ENCODE measurements at places on chromosomes 12 and 14. TPM values are rescaled to one million over a fixed set of nuclear protein-coding genes. Genes with fewer than 3 reads are reported as not detected.

KRT83 gene
- total RNA-seq: 1.4 TPM

GRCh38 chr14:64549791-64550620, at the start of gene PPP1R36:
Gene PPP1R36 (plus strand): TSS chr14:64549961. CDS start chr14:64549998, 37 bp downstream.
- peak; percentile 30 for DNase-seq

RTN1 gene
- total RNA-seq: 70.2 TPM

KRT85 gene
- total RNA-seq: not detected

- no peak for DNase-seq
Observed at GRCh38 chr14:104359969-104360442, 219.6 kb upstream of the C14orf180 start.

GRCh38 chr14:72679536-72680151, 214.3 kb downstream of the DPF3 start:
- DNase-seq: no peak

DNA sequence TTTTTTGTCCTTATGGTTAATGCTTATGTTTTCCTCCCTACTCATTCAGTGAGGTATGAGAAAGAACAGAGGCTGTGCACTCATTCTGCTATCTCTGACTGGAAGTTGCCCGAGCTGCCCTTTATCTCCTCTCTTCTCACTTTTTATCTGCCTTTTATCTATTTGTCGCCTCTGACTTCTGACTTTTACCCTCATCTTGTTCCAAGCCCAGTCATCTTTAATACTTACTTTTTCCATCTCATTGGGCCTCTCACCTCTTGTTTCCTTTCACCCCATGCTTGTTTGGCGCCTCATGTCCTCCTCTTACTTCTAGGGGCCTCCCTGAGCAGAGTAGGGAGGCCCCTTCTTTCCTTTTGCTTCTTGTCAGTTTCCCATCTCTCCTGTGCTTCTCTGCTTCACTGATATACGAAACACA, 50.7 kb downstream of the DIP2B start:
- no peak for DNase-seq

TOMM20L gene
- total RNA-seq: not detected

GRCh38 chr12:26630546-26631027, 202.4 kb downstream of the ITPR2 start:
- DNase-seq: no peak

AMN gene
- total RNA-seq: 0.20 TPM

MAP1LC3B2 gene
- 0.97 TPM for total RNA-seq

DNA sequence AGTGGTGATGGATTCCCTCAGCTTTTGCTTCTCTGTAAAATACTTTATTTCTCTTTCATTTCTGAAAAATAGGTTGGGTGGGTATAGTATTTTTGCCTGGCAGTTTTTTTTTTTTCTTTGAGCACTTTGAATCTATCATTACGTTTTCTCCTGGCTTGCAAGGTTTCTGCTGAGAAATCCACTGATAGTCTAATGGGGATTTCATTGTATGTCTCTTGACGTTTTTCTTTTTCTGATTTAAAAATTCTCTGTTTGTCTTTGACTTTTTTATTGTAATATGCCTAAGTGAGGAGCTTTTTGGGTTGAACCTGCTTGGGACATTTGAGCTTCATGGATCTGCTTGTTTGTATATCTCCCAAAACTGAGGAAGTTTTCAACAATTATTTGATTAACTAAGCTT, 606.0 kb downstream of the KCNH5 start:
- DNase-seq: no peak

DNA sequence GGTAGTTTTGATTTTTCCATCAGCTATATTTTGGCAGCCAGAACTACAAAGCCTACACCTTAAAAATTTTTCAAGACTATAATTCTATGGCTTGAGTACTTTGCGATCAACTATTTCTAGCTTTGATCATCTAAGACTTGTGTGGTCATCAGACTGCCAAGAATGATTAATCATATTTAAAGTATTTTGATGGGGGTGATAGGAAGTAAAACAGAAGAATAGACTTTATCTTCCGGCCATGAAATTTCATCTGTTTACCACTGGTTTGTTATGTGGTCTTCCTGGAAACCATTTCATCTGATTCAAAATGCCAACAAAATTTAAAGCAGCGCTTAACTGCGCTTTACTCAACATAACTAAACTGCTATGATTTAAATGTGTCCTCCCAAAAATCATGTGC, 706.8 kb downstream of the TRHDE start:
- DNase-seq: no peak

GRCh38 chr12:124492879-124493808, 74.3 kb downstream of the NCOR2 start:
- DNase-seq: no peak

DNA sequence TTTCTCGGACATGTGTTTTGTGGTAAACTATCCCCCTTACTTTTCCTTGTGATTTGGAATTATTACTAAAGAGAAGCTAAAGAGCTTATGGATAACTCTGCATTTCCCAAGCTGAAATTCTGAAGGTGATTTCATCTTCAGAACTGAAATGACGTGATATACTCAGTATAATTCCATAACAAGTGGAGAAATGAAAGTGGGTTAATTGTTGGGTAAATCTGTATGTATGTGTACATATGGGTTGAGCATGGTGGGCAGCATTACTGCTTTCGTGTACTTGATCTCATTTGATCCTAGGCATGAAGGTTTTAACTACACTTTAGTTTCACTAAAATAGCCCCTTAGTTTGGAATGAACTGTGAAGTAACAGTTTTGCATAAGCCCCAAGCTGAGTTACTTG, 4.1 kb downstream of the YY1 start:
- DNase-seq: no peak

DNA sequence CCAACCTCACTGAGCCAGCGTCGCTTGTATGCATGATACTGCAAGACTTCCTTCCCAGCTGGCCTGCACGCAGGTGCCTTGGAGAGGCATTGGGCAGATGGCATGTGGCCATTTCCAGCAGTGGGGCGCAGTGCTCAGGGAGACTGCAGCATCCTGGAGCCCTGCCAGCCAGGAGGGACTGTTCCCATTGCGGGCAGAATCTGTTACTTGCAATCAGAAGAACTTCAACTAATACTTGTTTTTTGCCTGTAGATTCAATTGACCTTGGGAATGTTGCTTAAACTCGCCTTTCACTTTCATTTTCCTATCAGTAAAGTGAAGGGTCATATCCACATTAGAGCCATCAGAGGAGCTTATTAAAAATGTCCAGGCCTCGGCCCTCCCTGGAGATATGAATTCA, 29.8 kb downstream of the ANKRD9 start:
- DNase-seq: no peak

GRCh38 chr14:103041464-103041863, 15.9 kb downstream of the CDC42BPB start:
- DNase-seq: no peak

- DNase-seq: no peak
Observed at GRCh38 chr12:74563927-74564326, 26.3 kb downstream of the ATXN7L3B start.

STYK1 gene
- 0.89 TPM for total RNA-seq

SYNDIG1L gene
- not detected for total RNA-seq

GRCh38 chr14:87935886-87936285, 57.1 kb downstream of the GALC start:
- DNase-seq: no peak

DNA sequence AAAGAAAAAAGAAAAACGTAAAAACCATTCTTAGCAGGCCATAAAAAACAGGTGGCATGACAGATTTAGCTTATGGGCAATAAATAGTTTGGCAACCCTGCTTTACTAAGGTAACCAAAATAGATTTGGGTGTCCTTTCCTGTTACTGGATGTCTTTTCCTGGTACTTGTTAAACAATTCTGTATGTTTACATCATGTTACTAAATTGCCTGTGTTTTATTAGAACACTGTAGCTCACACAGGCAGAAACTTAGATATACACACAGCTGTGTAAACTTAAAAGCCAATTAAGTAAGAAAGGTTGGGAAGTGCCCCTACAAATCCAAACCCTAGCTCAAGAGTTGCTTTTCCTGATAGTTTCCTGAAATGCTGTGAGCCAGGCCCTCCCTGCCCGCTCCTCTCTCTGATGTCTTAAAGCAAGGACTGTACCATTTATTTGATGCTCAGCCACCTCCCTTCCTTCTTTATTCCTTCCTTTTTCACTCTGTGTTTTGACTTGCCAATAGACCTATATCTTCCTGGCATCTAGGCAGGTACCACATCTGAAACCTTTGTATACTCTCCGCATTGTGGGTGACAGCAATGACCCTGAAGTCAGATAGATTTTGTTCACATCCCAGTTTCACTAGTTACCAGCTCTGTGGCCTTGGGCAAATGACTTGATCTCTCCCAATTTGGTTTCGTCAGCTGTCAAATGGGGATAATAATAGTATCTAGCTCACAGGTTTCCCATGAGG, 3.7 kb upstream of the CAMKK2 start:
- no peak for DNase-seq

RARG gene
- total RNA-seq: 12.0 TPM

DNA sequence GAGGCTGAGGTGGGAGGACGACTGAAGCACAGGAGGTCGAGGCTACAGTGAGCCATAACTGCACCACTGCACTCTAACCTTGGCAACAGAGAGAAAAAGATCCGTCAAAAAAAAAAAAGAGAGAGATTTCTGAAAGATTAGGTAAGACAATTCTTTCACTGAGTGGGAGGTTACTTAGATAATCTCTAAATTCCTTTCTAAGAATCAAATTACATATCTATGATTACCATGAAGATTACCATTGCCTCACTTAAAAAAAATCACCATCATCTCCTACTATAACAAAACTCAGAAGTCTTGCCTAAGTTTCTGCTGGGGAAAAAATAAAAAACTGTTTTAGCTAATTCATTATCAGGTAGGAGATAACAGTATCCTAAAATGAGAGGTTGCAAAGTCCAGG, 366.7 kb downstream of the DUSP6 start:
- DNase-seq: no peak

ACSM4 gene
- not detected for total RNA-seq

DNA sequence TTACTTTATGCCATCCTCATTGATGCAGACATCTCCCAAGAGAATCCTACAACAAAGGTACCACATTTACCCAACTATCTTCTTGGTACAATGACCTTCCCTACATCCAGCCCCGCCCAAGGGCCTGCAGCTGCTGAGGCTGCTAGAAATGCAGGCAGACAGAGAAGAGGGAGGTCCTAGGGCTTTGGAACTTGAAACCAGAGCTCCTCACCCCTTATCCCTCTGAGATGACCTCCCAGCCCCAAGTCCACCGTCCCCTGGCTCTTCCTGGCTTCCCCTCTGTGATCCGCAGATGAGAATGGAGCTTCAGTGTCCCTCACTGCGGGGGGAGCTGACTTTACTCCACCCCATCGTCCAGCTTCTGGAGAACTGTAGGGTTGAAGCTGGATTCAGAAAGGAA, 1.6 kb upstream of the TNFRSF1A start:
- DNase-seq: no peak

- no peak for DNase-seq
Observed at GRCh38 chr14:104522926-104523545, 56.5 kb upstream of the C14orf180 start.

HOXC10 gene
- not detected for total RNA-seq

KRT82 gene
- not detected for total RNA-seq

DNA sequence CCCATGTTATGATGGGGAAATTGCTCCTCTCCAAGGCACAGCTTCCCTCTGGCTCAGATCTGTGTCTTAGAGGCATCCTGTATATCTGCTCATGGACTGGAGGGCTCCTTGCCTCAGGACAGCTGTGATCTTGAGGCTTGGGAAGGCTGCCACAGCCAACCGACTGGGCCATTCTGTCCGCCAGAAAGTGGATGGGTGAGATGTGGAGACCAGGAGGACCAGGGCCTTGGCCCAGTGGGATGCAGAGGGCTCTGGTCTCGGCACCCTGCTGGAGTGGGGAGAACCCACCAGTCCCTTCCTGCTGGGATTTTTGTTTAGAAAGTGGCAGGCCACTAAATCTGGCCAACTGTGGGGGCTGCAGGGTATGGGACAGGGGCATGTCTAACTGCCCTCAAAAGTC, 148.6 kb downstream of the CALM1 start:
- DNase-seq: no peak

GRCh38 chr14:36524874-36525745, 5.1 kb upstream of the NKX2-1 start:
- DNase-seq: peak; percentile 55

GRCh38 chr14:24074625-24075484, 3.5 kb downstream of the CPNE6 start:
- DNase-seq: no peak

DNA sequence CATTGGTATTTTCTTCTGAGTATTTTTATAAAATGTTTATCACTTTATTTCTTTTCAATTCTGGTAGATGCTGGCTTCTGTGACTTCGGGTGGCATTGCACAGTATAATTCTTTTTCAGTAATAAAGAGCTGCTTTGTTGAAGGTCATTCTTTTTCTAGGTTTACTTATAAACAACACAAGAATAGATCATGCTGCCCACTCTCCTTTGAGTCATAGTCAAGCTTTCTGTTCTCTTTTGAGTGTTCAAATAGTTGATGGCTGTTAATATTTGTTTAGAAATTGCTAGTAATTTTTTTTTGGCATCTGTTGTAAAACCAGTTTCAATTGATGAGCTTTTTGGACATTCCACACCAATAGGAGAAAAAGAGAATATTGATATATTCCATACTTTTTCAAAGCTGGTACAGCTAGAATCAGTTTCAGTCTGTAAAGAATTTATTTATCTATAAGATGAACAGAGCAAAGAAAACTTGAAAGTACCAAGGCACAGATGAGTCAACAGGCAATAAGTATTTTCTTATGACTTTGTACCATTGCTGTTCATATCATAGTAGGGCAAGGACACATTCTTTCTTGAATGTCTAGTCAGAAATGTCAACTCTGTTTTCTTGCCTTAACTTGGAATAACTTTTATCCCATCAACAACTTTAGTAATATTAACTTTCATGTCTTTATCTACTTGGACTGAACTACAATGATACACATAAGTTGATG, 513.0 kb upstream of the SEL1L start:
- no peak for DNase-seq

DNA sequence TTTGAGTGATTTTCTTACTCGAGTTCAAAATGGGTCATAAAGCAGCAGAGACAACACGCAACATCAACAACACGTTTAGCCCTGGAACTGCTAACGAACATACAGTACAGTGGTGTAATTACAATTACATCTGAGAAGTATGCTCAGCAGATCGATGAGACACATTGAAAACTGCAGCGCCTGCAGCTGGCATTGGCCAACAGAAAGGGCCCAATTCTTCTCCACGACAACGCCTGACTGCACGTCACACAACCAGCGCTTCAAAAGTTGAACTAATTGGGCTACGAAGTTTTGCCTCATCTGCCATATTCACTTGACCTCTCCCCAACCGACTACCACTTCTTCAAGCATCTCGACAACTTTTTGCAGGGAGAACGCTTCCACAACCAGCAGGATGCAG, 145.6 kb downstream of the SCARB1 start:
- no peak for DNase-seq

GRCh38 chr12:91926848-91927247, 218.8 kb downstream of the BTG1 start:
- DNase-seq: no peak

- DNase-seq: no peak
Observed at GRCh38 chr12:131340616-131341210, 370.2 kb upstream of the SFSWAP start.
